ENCODE measurements at places on chromosomes 1 and 21. TPM values are rescaled to one million over a fixed set of nuclear protein-coding genes. Genes with fewer than 3 reads are reported as not detected.

Gene KCNE2
- total RNA-seq: not detected

Gene CNR2
- total RNA-seq: not detected

Gene LCA5L
- 0.97 TPM for total RNA-seq

Gene TDRD10
- not detected for total RNA-seq

Gene SPRR2D
- total RNA-seq: not detected

Gene GBP3
- 24.8 TPM for total RNA-seq

Gene ETV3L
- total RNA-seq: not detected

Gene TOMM20
- 74.4 TPM for total RNA-seq

Gene PERM1
- 0.43 TPM for total RNA-seq

Gene OR2T35
- total RNA-seq: not detected

Gene OR2T2
- total RNA-seq: not detected

Gene SAMSN1
- 0.86 TPM for total RNA-seq

Gene TFF2
- total RNA-seq: not detected

Gene GBP7
- not detected for total RNA-seq

Gene CD1B
- not detected for total RNA-seq

Gene CELA2A
- not detected for total RNA-seq

Gene RIMKLA
- under 0.01 TPM for total RNA-seq

Gene FCRL4
- total RNA-seq: not detected

Gene CFHR2
- total RNA-seq: not detected

Gene OR2L2
- total RNA-seq: not detected

Gene FAAH
- 0.86 TPM for total RNA-seq

Gene KRTAP12-2
- total RNA-seq: not detected

Gene TIAM1
- total RNA-seq: 0.43 TPM

Gene OR13G1
- not detected for total RNA-seq

Gene NENF
- 36.7 TPM for total RNA-seq

Gene ERVH48-1
- not detected for total RNA-seq

Data from fibroblast of villous mesenchyme (primary cell).